ENCODE measurements at places on chromosomes 12 and 14. TPM values are rescaled to one million over a fixed set of nuclear protein-coding genes. Genes with fewer than 3 reads are reported as not detected.

P2RX2 gene
- 8.6 TPM for total RNA-seq

MMP14 gene
- 306 TPM for total RNA-seq

CCT2 gene
- 215 TPM for total RNA-seq

POTEM gene
- total RNA-seq, result not detected

A2ML1 gene
- total RNA-seq, result 0.14 TPM

CFAP54 gene
- total RNA-seq, result 0.80 TPM

TRIM9 gene
- 11.3 TPM for total RNA-seq

KRT2 gene
- not detected for total RNA-seq

ZFHX2 gene
- 13.7 TPM for total RNA-seq

RERG gene
- 34.0 TPM for total RNA-seq

CLEC2B gene
- total RNA-seq, result not detected

PAPLN gene
- total RNA-seq, result 10.6 TPM

HRK gene
- 4.3 TPM for total RNA-seq

HOTAIR gene
- 1.1 TPM for total RNA-seq

TWF1 gene
- 51.7 TPM for total RNA-seq

SEL1L gene
- total RNA-seq, result 71.5 TPM

RASSF9 gene
- total RNA-seq, result 5.0 TPM

STXBP6 gene
- total RNA-seq, result 14.5 TPM

RPL41 gene
- 4,057 TPM for total RNA-seq

MFAP5 gene
- 1.8 TPM for total RNA-seq
